ENCODE measurements at places on chromosomes 2 and 18. TPM values are rescaled to one million over a fixed set of nuclear protein-coding genes. Genes with fewer than 3 reads are reported as not detected.

GRCh38 chr18:5746844-5747243, 148.5 kb downstream of the TMEM200C start:
- no peaks in the 10 kb centered on the region for H3K4me1 ChIP-seq
- no peak overlapping the region for H3K27ac ChIP-seq
- DNase-seq: no peak
- H3K27me3 ChIP-seq: peaks cover 15% of the 10 kb centered on the region

DNA sequence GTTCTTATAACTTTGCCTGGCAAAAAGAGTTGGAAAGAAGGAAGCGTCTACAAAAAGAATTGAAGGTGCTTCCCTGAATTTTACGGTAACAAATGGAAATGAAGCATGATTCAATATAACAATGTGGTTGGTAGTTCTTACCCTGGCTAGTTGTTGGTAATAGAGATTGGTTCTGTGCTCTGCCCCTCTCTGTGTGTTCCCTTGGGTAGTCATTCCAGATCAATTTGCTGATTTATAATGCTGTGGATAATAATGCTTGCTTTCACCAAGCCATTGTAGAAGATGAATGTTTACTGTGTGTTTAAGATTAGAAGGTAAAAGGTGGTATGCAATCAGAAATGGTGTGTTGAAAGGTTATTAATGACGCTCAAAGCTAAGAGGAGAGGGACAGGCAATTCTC, 577.8 kb upstream of the NXPH2 start:
- no peaks in the 10 kb centered on the region for H3K27me3 ChIP-seq
- DNase-seq: no peak
- H3K4me1 ChIP-seq: no peaks in the 10 kb centered on the region
- no peak overlapping the region for H3K4me3 ChIP-seq
- no peaks in the 10 kb centered on the region for H3K36me3 ChIP-seq

- H3K27ac ChIP-seq: no peak overlapping the region
- DNase-seq: no peak
- no peaks in the 10 kb centered on the region for H3K27me3 ChIP-seq
- no peaks in the 10 kb centered on the region for H3K4me1 ChIP-seq
- no peak overlapping the region for H3K4me3 ChIP-seq
Observed at GRCh38 chr2:134576478-134576877, 142.3 kb downstream of the TMEM163 start.

- no peak overlapping the region for H3K27ac ChIP-seq
- H3K4me1 ChIP-seq: peaks cover 5% of the 10 kb centered on the region
- no peak for DNase-seq
- H3K27me3 ChIP-seq: no peaks in the 10 kb centered on the region
Observed at GRCh38 chr2:69180974-69181373, 168.0 kb downstream of the ANTXR1 start.

DNA sequence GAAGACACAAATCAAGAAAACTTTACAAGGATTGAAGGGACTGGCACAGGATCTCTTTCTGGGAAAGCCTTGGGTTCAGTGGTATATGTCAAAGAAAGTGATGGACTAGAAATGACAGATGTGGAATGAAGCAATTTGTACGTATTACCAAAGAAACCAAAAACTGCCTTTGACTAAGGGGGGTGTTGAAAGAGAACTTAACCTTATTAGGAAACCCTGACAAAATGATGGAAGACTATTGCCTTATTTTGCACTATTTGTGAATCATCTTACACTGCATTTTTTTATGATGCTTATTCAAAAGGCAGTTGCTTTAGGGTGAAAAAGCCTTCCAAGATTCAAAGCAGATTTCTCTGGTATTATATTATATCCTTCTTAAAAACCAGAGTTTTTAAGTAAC, 4.0 kb downstream of the TSGA10 start:
- no peak overlapping the region for H3K4me3 ChIP-seq
- H3K4me1 ChIP-seq: peaks cover 17% of the 10 kb centered on the region
- H3K27ac ChIP-seq: no peak overlapping the region
- DNase-seq: no peak
- no peaks in the 10 kb centered on the region for H3K36me3 ChIP-seq
- H3K27me3 ChIP-seq: no peaks in the 10 kb centered on the region

The NAT8 gene
- not detected for total RNA-seq

DNA sequence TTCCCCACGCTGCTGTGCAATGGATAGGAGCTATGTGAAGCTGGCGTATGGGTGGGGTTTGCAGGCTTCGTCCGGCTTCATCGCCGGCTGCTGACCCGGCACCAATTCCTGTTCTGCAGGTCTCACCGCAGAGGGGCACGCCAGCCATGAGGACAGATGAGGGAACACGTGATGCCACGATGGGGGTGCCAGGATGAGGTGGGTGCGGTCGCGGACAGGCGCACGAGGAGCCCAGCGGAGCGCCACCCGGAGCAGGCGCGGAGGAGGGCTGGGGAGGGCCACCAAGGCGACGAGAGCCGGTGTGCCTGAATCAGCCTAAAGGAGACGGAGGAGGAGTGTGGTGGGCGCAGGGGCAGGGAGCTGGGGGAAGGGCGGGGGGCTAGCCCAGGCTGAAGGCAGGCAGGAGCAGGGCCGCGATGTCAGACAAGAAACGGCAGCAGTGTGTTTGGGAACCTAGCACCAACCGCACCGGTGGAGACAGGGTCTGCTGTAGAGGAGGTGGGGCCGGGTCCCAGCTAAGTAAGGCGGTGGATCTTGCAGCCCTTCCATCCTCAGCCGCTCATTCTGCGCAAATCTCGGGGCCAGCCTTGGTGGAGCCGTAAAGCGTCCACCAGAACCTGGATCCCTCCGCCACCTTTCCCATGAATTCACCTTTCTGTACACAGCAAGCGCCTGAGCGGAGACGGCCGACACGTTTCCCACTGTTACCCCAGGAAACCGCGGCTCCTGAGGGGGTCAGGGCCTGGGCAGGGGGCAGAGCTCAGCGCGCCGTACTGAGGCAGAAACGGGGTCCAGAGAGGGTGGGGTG, 17.0 kb upstream of the CD8A start:
- H3K36me3 ChIP-seq: no peaks in the 10 kb centered on the region
- H3K27me3 ChIP-seq: no peaks in the 10 kb centered on the region
- H3K27ac ChIP-seq: peak overlapping the region; percentile 24
- H3K4me3 ChIP-seq: peak overlapping the region; percentile 76

DNA sequence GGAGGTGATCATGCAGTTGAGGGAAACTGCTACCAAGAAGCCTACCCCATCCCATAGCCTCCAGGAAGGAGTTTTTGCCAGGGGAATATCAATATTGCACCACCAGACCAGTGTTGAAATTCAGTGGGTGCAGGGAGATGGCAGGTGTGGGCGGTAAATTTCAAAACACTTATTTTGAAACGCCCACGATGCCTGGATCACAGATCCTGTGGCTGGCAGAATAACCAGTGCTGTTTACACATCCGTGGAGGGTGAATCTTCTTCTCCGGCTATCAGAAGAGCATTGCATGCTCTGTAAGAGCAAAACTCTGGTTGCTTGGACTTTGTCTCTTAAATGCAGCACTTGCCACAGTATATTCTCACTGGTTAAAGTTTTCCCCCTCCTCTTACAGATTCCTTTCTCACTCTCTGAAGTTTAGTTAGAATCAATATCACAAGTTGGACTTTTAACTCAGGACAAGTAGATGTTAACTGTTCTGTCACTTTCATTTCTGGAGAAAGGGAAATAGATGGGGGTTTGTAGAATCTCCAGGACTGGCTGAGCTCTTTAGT, 70.5 kb upstream of the ZCCHC2 start:
- no peaks in the 10 kb centered on the region for H3K27me3 ChIP-seq
- peak; percentile 14 for DNase-seq
- no peak overlapping the region for H3K27ac ChIP-seq
- peaks cover 30% of the 10 kb centered on the region for H3K4me1 ChIP-seq
- no peak overlapping the region for H3K4me3 ChIP-seq

DNA sequence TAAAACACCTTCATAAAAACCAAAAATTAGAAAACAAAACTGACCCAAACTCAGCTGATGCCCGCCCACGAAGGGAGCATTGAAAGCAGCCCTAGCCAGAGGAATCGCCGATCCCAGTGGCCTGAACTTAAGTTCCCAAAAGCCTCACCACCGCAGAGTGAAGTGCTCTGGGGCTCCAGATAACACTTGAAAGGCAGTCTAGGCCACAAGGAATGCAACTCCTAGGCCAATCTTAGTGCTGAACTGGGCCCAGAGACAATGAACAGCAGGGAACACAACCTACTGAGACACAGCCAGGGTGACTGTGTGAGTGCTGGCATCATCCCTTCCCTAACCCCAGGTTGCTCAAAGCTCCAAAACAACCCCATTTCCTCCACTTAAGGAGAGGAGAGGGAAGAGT, 59.6 kb upstream of the CHN1 start:
- no peaks in the 10 kb centered on the region for H3K4me1 ChIP-seq
- no peak overlapping the region for H3K4me3 ChIP-seq
- H3K36me3 ChIP-seq: no peaks in the 10 kb centered on the region
- no peaks in the 10 kb centered on the region for H3K27me3 ChIP-seq
- no peak overlapping the region for H3K27ac ChIP-seq

GRCh38 chr2:40102447-40102846, 323.4 kb upstream of the THUMPD2 start:
- H3K4me3 ChIP-seq: no peak overlapping the region
- H3K4me1 ChIP-seq: peaks cover 36% of the 10 kb centered on the region
- no peak overlapping the region for H3K27ac ChIP-seq
- DNase-seq: no peak
- H3K36me3 ChIP-seq: no peaks in the 10 kb centered on the region
- H3K27me3 ChIP-seq: no peaks in the 10 kb centered on the region

The CHRND gene
- total RNA-seq: not detected

The TLX2 gene
- total RNA-seq: 3.4 TPM

DNA sequence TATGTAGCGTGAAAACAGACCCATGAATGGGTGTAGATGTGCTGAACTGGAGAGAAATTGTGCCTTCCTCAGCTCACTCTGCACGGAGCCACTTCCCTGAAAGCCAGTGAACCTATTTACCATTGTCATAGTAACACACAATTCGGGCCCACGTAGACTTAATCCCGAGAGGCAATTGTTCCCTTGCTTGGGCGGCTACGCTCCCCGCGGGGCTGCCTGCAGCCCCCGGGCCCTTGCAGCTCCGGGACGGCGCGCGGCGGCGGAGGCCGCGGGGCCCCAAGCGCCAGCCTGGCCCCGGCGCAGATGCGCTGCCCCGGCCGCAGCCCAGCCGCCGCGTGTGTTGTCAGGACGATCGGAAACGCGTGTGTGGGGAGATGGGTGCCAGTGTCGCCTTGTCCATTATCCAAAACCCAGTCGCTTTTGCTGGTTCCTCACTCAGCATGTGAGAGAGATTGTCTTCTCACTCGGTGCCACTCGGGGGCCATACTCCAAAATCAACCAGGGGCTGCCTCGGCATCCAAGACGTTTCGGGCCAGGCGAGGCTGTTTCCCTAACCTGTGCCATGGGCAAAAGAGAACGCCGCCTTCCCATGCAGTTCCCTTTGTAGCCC, 17.9 kb upstream of the LRRTM1 start:
- H3K27ac ChIP-seq: no peak overlapping the region
- H3K4me1 ChIP-seq: no peaks in the 10 kb centered on the region
- H3K36me3 ChIP-seq: no peaks in the 10 kb centered on the region

- DNase-seq: peak; percentile 37
- no peak overlapping the region for H3K4me3 ChIP-seq
- no peaks in the 10 kb centered on the region for H3K27me3 ChIP-seq
- peaks cover 3% of the 10 kb centered on the region for H3K36me3 ChIP-seq
- no peak overlapping the region for H3K27ac ChIP-seq
- H3K4me1 ChIP-seq: no peaks in the 10 kb centered on the region
Observed at GRCh38 chr2:108492364-108492763, 41.9 kb upstream of the LIMS1 start.

The LRP2 gene
- not detected for total RNA-seq

The ANKRD62 gene
- total RNA-seq: not detected

- peaks cover 14% of the 10 kb centered on the region for H3K4me1 ChIP-seq
- H3K36me3 ChIP-seq: no peaks in the 10 kb centered on the region
- no peaks in the 10 kb centered on the region for H3K27me3 ChIP-seq
Observed at GRCh38 chr2:168252976-168253375, 5.6 kb upstream of the STK39 start.

DNA sequence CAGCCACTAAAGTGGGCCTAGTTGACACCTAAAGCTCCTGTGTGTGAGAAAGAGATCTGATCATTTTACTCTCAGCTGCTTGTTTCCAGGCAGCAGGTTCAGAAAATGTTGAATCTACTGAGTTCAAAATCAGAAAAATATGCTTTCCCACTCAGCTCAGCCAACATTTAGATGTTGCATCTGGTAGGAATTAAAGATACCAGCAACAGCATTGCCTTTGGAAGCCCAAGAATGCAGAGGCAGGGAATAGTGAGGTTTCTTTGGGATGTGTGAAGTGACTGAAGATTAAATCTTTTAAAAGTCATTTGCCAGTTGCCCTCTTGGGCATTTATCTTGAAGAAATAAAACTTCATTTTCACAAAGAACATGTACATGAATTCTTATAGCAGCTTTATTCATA, 33.9 kb upstream of the DOCK10 start:
- no peaks in the 10 kb centered on the region for H3K4me1 ChIP-seq
- H3K36me3 ChIP-seq: no peaks in the 10 kb centered on the region
- no peak overlapping the region for H3K27ac ChIP-seq
- DNase-seq: no peak
- no peak overlapping the region for H3K4me3 ChIP-seq

The FEV gene
- 0.07 TPM for total RNA-seq

DNA sequence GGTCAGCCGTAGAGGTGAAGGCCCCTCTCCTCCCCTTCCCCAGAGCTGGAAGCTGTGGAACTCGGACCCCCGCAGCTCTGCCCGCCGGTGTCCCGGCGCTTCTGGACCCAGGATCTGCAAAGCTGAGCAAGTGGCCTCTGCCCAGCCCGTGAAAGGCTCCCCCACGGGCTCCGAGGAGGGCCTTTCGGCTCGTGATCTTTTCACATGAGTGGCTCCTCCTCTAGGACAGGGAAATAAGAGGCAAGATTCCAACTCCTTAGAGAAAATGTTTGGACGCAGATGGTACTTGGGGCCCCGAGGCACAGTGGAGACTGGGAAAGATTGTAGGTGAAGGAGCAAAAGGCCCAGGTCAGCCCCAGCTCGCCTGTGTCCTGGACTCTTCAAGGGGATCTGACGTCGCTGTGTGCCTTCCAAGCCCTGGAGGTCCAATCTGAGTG, 48.2 kb upstream of the SP3 start:
- H3K4me1 ChIP-seq: no peaks in the 10 kb centered on the region
- H3K36me3 ChIP-seq: no peaks in the 10 kb centered on the region
- no peak for DNase-seq
- no peak overlapping the region for H3K4me3 ChIP-seq
- no peaks in the 10 kb centered on the region for H3K27me3 ChIP-seq

The UBR3 gene
- total RNA-seq: 30.9 TPM
